ENCODE measurements at places on chromosomes 5 and 9. TPM values are rescaled to one million over a fixed set of nuclear protein-coding genes. Genes with fewer than 3 reads are reported as not detected.

Gene CARD19
- 36.2 TPM for polyA plus RNA-seq

Gene EXOSC3
- polyA plus RNA-seq, result 36.5 TPM

Gene PCDHAC1
- not detected for polyA plus RNA-seq

Gene TUT7
- polyA plus RNA-seq, result 26.2 TPM

Gene FGD3
- polyA plus RNA-seq, result 86.1 TPM

Gene FAM200C
- 0.64 TPM for polyA plus RNA-seq

Gene PCDHGB4
- 0.08 TPM for polyA plus RNA-seq

Gene INVS
- polyA plus RNA-seq, result 12.7 TPM

Gene SV2C
- polyA plus RNA-seq, result not detected

Gene RHOBTB3
- polyA plus RNA-seq, result 1.9 TPM

Gene PCDHGA2
- not detected for polyA plus RNA-seq

Gene MARCOL
- not detected for polyA plus RNA-seq

Gene CNTLN
- polyA plus RNA-seq, result 0.28 TPM

Gene NCS1
- polyA plus RNA-seq, result not detected

Measured in IgD-negative memory B cell (primary cell).